Coronary artery (tissue), 2 donors: ENCODE measurements at places on chromosomes 16 and 17.

DNA sequence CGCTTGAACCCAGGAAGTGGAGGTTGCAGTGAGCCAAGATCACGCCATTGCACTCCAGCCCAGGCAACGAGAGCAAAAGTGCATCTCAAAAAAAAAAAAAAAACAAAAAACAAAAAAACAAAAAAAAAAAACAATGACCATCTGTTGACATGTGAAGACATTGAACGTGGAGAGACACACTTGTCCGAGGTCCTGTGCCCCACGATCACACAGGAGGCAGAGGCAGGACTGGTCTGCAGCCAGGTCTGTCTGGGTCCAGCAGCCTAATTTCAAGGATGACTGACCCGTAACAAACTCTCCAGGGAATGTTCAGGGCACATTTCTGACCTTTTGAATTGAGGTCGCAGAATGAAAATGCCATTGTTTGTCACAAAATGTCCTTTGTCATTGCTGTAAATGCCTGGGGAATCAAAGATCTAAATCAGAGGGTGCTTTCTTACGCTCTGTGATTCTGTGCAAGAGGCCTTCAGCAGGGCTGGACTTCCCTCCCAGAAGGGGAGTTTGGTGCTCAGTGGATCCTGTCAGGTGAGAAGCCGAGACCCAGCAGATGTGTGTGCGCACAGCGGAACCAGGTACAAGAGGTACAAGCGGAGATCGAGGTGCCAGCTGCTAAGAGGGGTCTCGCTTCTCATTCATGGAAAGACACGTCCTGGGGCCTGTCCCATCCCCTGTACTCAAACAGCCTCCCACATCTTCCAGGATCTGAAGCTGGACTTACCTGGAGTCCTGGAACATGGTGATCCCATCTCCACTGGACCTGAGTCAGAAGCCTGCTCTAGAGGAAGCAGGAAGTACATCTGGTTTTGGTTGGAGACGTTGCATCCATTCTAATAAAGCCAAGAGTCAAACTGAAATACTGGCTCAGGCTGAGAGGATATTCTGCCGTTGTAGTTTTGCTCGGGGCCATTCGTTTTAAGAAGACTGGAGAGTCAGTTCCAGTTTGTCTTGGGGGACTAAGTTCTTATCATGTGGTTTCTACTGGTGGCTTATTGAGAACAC lies 95.8 kb downstream of the IRF8 start:
- no peak for DNase-seq

- DNase-seq: no peak
These were observed 76.6 kb upstream of the CORO6 start for GRCh38 chr17:29699283-29699682.

- no peak for DNase-seq
These were observed 279.8 kb upstream of the SALL1 start for GRCh38 chr16:51430716-51431369.

GRCh38 chr16:58670177-58670576 lies 14.4 kb downstream of the SLC38A7 start:
- no peak for DNase-seq

DNA sequence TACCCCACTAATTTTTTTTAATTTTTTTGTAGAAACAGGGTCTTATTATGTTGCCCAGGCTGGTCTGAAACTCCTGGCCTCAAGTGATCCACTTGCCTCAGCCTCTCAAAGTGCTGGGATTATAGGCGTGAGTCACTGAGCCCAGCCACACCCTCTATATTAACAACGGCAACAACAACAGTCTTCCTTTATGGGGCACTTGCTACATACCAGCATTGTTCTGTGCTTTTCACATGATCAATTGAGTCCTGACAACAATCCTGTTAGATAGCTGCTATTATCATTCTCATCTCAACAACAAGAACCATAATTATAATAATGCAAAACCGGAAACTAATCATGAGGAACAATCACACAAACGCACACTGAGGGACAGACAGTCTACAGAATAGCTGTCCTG lies 12.6 kb upstream of the ARL5C start:
- DNase-seq: no peak

DNA sequence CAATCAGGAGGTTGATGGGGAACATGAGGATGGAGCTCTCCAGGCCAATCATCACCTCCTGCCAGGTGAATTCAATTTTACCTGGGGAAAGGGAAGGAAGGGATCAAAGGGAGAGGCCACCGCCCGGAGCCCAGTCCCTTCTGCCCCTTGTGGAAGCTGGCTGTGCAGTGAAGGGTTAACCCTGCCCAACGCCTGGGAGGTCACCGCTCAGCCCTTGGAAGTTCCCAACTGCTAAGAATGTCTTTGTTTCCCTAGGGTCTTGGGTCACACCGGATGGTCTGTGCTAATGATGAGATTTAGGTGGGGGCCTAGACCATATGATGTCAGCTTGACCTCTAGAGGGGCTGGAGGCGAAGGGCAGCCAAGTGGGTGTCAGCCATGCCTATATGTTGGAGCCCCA lies 52.1 kb upstream of the GCSH start:
- no peak for DNase-seq

GRCh38 chr16:58462997-58463941 lies 36.7 kb upstream of the NDRG4 start:
- DNase-seq: no peak

GRCh38 chr17:40496634-40497420 lies 4.6 kb downstream of the TNS4 start:
- no peak for DNase-seq

DNA sequence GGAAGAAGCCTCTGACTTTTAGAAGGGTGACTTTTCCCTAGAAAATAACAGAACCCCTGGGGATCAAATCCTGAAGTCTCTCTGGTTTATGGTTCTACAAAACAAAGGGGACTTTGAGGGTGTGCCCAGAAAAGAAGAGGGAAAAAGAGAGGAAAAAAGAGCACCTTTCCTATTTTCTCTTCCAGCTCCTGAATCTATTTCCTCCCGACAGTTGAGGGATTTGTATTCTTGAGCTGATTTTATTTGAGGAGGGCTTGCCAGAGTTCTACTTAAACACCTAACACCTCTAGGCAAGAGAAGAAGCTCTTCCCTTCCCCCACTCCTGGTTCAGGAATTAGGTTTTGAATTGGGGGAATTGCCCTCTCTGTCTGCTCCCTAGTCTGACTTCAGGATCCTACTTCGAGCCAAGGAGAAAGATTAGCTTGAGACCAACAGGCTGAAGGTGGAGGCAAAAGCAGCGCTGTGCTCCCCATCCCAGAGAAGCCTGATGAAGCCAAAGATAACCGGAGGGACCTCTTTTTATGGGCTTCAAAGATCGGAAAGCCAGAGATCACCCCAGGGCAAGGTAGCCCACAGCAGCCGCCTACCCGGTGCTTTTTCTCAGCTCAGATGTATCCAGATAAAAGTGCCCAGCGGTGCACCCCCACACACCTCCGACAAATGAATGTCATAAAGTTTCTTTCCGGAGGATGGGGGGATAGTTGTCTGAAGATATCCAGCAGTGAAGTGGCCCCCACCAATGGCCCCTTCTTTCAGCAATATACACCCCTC lies 796 bp downstream of the HOXB3 start:
- no peak for DNase-seq

- no peak for DNase-seq
These were observed 8.6 kb downstream of the DOK4 start for GRCh38 chr16:57477531-57478202.

DNA sequence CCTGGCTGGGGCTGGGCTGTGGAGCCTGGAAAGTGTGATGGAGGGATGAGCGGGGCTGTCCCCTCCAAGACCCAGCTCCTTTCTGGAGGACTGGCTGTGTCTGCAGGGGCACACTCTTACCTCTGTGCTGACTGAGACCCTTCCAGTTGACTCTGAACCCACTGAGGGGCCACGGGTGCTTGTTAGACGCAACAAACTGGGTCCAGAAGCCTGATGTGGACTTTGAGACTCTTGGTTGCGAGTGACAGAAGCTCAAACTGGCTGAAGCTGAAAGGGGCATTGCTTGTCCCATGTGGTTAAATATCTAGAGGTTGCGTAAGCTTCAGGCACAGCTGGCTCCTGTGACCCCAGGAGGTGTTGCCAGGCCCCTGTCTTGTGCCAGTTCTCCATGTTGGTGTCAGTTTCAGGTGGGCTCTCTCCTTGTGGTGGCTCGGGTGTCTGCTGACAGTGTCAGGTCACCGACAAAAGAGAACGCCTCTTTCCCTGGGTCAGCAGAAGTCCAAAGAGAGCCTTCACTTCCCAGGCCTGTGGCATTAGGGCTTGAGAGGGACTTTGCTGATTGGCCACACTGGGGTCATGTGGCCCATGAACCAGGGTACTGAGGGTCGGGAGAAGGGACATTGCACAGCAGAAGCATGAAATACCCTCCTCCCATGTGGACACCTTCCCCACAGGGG lies 16.7 kb downstream of the ADCY7 start:
- no peak for DNase-seq

- no peak for DNase-seq
These were observed 5.3 kb downstream of the BEAN1 start for GRCh38 chr16:66432429-66432828.

GRCh38 chr17:73750975-73751374 lies 106.7 kb upstream of the SDK2 start:
- no peak for DNase-seq

- DNase-seq: no peak
These were observed 114.9 kb upstream of the TBX2 start for GRCh38 chr17:61284746-61285145.

DNA sequence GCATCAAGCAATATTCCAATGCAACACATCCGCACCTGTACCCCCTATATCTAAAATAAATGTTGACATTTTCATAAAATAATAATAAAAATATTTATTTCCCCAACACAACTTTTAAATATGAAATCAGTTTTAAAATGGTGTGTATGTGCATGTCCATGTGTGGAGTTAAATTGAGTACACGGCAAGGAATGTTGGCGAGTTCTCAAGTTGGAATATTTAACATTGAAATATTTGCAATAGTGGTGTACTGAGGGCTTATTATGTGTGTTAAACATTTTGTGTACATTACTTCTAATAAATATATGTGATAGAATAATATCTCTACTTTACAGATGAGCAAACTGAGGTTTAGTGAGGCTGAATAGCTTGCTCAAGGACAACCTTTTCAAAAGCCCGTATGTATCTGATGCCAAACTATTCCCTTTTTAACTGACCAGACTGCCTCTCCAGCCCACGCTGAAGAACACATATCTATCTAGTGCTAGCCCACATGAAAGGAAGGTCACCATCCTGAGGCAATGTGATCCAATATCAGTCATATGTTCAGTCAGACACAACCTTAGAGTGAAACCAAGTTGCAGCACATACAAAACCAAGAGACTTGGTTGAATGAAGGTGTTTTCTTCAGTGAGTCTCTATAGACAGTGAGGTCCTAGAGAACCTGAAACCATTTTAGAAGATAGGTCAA lies 192.2 kb upstream of the CDH11 start:
- no peak for DNase-seq

- DNase-seq: no peak
These were observed 252.7 kb upstream of the SDK2 start for GRCh38 chr17:73896966-73897365.

DNA sequence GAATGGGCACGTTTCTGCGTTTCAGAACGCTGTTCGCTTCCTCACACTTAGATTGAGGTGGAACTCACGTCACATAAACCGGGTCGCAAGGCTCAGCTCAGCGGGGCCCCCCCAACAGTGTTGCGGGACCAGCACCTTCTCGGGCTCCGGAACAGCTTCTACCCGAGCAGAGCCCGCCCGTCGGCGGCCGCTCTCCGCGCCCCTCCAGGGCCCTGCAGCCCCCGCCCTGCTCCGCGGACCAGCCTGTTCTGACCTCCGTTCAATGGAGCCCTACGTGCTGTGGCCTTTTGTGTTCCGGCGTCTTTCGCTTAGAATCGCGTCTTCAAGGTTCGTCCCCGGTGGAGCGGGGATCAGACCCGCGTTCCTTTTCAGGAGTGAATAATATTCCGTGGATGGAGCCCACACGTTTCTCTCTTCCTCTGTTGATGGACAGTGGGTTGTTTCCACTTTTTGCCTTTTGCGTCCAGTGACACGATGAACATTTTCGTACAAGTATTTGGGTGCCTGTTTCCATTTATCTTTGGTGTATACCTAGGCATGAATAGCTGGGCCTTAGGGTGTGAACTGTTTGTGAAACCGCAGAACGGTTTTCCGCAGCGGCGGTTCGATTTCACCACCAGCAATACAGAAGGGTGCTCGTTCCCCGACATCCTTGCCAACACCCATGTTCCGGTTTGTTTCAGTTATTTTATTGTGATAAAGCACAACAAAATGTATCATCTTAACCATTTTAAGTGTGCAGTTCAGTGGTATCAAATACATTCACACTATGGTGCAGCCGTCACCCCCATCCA lies 2.3 kb upstream of the SLC22A31 start:
- DNase-seq: no peak
